ENCODE measurements at places on chromosomes 3 and 15.

DNA sequence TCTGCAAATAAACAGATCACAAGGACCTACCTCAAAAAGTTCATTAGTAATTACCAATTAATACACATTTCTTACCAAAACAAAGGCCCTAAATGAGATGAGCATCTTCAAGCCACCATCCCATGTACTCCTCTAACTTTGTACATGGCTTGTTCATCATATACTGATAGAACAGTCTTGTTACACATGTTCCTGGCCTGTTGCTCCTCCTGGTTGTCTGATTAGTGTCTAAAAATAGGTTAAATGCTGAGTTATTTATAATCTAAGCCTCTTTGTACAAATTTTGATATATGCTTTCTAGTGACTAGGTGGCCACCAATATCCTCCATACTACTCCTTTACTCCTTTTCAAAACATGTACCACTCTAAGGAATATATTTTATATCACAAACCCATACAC lies 25.0 kb downstream of the TBC1D5 start:
- DNase-seq = no peak

- DNase-seq = no peak
These were observed 57.7 kb downstream of the SUCNR1 start for GRCh38 chr3:151931171-151931570.

DNA sequence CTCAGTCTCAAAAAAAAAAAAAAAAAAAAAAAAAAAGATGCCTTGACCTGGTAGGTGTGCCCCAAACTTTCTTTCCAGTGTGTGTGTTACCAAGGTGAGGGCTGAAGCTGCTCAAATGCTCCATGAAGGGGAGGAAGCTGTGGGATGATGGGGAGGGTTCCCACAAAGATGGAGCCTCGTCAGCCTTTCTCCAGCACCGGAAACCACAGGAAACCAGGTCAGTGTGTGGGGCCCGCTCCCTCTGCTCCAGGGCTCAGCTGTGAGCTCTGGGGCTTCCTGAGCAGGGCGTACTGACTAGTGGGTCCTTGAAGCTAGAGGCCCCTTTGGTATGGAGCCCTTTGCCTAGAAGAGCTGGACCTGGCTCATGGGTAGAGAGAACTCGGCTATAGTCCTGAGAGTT lies 681 bp upstream of the IL17RE start:
- DNase-seq = no peak

DNA sequence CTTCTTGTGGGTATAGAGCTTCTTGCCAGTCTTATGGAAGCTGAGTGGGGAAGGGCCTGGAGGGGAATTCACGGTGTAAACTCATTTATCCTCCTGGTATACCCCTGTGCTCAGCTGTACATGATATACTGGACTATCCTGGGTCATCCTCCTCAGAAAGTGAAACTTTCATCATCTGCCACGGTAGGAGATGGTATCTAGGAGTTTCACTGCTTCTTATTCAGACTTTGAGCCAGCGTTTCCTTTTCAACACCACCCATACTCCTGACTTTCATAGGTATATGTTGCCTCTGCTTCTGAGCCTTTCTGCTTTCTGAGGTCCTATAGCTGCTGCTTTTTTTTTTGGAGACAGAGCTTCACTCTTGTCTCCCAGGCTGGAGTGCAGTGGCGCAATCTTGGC lies 15.6 kb downstream of the SENP5 start:
- DNase-seq = no peak

GRCh38 chr3:147393261-147393942 lies 12.9 kb downstream of the ZIC4 start:
- DNase-seq = no peak

- DNase-seq = no peak
These were observed 22.0 kb upstream of the ANXA2 start for GRCh38 chr15:60419753-60420152.

DNA sequence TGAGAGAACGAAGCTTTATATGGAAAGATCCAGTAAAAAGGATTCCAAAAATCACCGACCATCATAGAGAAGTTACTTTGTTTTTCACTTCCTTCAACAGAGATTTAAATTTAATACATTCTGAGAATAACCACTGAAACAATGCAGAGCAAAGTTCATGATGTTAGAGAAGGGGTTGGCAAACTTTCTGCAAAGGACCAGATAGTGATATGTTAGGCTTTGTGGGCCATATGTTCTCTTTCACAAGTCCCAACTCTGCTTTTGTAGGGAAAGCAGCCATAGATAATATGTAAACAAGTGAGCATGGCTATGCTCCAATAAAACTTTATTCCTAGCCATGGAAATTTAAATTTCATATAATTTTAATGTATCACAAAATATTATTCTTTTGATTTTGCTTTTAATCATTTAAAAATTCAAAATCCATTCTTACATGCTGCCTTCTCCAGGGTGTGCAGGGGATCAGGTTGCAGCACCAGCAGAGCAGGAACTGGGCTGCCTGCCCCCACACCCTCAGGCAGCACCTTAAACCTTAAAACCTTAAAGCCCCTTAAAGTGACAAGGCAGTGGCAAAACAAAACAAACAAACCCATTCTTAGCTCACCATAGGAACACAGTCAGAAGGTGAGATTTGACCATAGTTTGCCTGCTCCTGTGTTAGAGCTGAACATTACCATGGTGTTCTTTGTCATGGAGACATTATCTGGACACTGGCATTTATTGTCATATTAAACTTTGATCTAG lies 16.9 kb upstream of the IGSF10 start:
- no peak for DNase-seq

DNA sequence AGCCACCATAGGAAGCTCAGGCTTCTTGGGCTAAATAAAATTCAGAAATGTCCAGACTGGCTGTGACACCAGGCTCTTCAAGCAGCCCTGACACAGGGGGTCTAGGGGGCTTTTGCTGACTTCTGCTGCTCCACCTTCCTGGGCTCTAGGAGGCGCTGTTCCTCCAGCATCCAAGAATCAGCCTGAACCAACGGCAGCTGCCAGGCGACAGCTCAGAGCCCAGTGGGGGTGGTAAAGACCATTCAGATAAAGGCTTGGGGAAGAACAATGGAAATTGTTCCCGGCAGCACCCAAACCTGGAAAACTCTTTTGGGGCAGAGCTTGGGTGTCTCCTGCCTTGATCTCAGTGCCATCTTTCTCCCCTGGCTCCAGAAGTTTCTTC lies 21.6 kb upstream of the PSTPIP1 start:
- DNase-seq = no peak

DNA sequence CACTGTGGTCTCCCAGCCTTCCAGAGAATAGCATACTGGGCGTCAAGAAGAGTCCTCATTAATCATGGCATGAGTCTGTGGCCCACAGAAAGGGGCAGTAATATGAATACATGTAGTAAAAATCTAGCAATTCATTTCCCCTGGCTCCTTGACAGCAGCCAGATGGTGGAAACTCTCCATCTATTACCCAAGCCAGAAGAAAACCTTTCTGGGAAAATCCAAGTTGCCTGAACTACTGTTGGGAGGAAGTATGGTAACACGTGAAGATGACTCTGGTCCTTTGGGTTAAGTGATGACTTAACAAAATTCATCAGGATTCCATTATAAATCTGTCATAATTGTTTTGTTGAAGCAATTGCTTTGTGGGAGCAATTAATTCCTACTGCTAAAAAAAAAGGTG lies 530.5 kb downstream of the FHIT start:
- DNase-seq = no peak

DNA sequence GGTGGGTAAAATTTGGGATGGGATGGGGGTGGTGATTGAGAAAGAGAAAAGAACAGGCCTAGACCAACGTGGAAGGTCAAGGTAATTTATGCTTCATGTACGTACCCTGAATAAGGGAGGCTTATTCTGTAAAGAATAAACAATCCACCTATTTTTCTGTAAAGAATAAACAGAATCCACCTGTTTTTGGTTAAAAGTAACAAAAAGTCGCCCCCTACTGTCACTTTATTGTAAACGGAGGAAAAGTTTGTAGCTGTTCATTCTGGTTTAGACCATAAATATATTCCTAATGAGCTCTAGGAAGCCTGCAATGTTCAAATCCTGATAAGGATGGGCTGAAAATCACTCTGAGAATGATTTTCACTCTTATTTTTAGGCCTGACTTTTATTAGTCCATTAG lies 23.5 kb upstream of the SQOR start:
- DNase-seq = no peak

- no peak for DNase-seq
These were observed 209.6 kb upstream of the EIF1B start for GRCh38 chr3:40099871-40100270.

DNA sequence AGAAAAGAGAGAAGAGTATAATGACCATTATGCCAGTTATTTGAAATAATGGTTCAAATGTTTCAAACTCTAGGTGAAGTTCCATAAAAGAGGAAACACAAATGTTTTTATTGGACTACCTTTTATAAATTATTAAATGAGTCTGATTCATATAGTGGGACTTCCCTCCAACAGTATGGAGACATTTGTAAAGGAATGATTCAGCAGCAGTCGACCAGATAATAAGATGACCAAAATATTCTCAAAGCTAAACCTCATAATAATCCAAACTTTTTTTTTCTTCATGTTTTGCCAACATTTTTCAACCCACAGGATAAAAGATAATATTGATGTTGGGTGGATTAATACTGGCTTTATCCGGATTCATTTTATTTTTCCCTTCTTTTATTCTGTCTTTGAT lies 18.8 kb downstream of the TIPARP start:
- no peak for DNase-seq

GRCh38 chr15:73341886-73342600 lies 26.7 kb downstream of the HCN4 start:
- no peak for DNase-seq

GRCh38 chr3:31235062-31235700 lies 297.5 kb upstream of the STT3B start:
- DNase-seq = no peak

DNA sequence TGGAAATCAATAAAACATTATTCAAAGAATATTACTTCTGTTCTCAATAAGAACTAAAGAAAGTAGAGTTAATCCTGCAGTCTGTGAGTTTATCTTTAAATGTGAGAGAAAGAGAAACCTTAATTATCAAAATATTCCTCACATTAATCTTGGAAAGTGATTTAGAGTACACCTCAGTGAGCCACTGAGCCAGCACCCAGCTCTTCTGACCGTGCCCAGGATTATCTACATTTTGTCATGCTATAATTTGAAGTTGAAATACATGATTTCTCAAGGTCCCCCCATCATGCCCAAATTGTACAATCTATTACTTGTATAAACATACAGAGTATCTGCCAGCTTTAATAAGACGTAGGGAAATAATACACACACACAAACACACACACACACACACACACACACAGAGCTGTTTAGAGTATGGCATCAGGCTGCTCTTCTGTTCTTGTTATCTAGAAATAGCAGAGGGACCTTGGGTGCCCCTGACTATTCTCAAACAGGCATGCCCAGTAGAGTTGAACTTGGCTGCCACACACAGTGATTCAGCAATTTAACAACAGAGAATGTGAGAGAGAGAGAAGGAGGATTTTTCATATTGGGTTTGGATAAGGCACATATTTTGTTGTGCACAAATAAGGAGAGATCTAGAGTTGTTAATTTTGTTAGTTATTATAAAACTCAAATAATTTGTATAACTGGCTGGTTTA lies 74.4 kb downstream of the P2RY1 start:
- no peak for DNase-seq

GRCh38 chr3:98735761-98736269 lies 27.3 kb upstream of the ST3GAL6 start:
- no peak for DNase-seq

DNA sequence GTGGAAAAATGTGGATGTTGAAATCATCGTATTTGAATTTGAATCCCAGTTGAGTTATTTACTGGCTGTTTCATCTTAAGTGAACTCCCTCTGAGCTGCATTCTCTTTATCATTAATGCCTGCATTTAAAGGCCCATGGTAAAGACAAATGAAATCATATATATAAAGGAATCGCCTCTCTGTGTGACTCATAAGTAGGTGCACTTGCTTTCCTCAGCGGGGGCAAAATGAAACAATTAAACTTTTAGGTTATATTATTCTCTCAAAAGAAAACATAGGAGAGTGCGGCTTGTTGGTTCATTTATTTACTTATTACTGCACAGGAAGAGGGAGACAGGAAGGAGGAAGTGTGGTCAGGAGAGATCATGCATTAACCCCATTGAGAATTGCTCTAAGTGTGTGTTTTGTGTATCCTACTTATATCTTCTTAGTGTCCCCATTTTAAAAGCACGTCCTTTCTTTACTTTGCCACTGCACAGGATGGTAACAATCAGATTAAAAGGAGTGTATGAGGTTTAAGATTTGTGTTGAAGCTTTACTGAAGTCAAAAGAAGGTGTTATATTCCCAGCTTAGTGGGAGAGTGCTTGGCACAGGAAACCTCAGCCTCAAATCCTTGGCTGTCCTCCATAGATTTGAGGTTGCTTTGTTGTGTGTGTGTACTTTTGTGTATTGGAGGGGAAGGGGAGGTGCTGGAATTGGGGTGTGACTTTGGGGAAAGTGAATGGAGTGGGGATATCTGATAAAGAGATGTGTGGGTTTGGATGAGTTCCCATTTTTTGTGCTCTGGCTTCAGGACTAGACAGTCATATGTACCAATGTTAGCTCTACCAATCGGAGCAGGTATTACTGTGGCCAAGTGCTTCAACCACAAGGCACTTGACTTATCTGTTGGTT lies 595.8 kb upstream of the NR2F2 start:
- DNase-seq = no peak

DNA sequence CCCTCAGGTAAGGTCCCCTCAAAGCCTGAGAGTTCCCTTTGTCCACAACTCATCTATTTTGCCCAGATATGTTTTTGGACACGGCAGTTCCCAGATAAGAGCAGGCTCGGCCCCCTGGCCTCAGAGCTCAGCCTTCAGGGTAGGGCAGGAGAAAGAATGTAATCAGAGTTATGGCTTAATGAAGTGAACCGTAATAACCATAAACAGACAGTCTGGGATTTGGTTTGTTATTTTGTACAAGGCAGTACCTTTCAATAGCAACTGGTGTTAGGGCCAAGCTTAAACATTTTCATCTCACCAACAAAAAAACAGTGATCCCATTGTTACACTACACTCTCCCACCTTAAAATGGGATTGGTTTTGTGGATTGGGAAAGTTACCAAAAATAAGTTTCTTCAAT lies 12.2 kb upstream of the ALDH1A3 start:
- no peak for DNase-seq

DNA sequence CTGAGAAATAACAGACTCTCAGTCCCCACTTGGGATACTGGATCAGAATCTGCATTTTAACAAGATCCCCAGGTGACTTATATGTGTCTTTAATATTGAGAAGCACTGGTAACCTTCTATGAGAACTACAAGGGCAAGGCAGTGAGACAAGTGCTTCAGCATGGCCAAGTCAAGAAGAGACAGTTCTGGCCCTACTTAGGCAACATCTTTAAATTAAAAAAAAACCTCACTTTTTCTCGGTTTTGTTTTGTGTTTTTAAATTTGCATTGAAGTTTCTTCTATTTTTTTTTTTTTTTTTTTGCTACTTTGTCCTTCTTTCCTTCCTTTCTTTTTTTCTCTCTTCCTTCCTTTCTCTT lies 42.5 kb upstream of the SPTSSB start:
- no peak for DNase-seq

- no peak for DNase-seq
These were observed 201.8 kb upstream of the TPM1 start for GRCh38 chr15:62840526-62841268.

GRCh38 chr3:71226565-71227269 lies 356.8 kb downstream of the FOXP1 start:
- DNase-seq = no peak
